OCI-LY7 (cell line): ENCODE measurements at places on chromosomes 5 and 9. TPM values are rescaled to one million over a fixed set of nuclear protein-coding genes. Genes with fewer than 3 reads are reported as not detected.

Gene ANGPTL2
- total RNA-seq = not detected in 2 replicates

- DNase-seq = no peak
Measured at GRCh38 chr9:123589361-123590239, 233.6 kb downstream of the CRB2 start.

DNA sequence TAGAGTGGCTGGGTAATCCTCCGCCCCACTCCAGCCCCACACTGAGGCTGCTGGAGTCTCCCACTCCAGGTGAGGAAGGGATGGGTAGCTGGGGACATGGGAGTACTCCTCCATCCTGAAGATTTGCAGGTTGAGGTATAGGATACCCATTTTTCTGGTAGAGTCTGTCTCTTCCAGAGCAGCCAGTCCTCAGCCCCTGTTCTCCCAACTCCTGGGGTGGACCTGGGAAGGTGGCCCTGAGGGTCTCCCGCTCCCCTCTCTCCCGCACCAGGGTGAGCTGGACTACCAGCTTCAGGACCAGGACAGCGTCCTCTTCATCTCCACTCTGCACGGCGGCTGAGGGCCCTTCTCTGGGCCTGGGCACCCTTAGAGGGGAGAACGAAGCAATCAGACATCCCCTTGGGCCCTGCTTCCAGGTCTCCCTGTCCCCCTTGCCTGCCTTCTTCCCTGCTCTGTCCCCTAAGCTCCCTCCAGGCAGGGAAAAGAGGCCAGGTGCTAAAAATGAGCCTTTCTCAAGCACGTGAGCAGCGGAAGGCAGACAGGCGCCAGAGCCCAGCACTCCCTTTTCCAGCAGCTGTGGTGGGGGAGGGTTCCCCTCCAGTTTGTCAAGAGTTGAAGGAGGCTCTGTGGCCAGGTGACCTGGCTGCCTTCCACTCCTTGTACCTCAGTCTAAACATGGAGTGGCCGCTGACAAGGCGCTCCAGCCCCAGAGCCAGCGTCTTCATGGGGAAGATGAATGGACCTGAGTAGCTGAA, 18.4 kb downstream of the URM1 start:
- DNase-seq = no peak

GRCh38 chr9:116499986-116500871, 186.9 kb upstream of the TRIM32 start:
- DNase-seq = no peak

GRCh38 chr9:114592356-114592755, 4.8 kb downstream of the ATP6V1G1 start:
- peak; percentile 70 for DNase-seq
